Ascending aorta (tissue), 2 donors: ENCODE measurements at places on chromosomes 1 and 21.

GRCh38 chr1:21663248-21663950 lies 5.8 kb downstream of the RAP1GAP start:
- no peaks in the 10 kb centered on the region for H3K4me1 ChIP-seq
- H3K36me3 ChIP-seq = no peaks in the 10 kb centered on the region
- no peak for DNase-seq
- H3K27me3 ChIP-seq = peaks cover 4% of the 10 kb centered on the region
- no peak overlapping the region for H3K4me3 ChIP-seq

DNA sequence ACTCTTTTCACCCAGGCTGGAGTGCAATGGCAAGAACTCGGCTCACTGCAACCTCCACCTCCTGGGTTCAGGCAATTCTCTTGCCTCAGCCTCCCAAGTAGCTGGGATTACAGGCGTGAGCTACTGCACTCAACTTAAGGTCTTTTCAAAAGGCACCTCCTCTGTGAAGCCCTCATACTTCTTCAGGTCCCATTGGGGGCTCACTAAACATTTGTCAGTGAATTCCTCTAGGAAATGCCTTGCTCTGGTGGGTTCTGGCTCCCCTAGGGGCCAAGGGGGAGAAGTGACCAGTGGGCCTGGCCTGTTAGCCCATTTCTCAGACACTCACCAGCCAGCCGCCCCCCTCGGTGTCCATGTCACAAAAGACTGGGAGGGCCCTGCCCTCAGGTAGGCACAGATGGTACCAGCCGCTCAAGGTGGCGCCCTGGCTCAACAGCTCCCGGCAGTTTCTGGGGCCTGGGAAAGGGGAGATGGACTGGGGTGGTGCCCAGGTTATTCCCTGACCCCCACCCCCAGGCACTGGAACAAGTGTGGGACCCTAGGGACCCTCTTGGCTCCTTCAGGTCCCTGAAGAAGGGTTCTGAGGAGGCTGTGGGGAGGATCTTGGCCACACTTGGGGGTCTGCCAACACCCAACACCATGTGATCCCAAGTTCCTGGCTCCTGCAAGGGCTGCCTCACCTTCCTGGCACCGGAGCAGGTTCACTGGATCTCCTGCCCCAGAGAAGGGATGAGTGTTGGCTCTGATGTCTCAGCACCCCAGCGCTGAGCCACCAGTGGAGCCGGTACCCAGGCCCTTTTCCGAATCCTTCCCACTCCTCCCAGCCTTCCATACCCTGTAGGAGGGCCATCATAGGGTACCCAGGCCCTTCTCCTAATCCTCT lies 1.6 kb downstream of the FCN3 start:
- H3K4me3 ChIP-seq = no peak overlapping the region
- no peak for DNase-seq
- no peak overlapping the region for H3K27ac ChIP-seq
- H3K27me3 ChIP-seq = no peaks in the 10 kb centered on the region
- H3K4me1 ChIP-seq = no peaks in the 10 kb centered on the region
- no peaks in the 10 kb centered on the region for H3K36me3 ChIP-seq

GRCh38 chr1:7233646-7234470 lies 448.6 kb downstream of the CAMTA1 start:
- no peaks in the 10 kb centered on the region for H3K36me3 ChIP-seq
- no peaks in the 10 kb centered on the region for H3K4me1 ChIP-seq
- no peak overlapping the region for H3K4me3 ChIP-seq

DNA sequence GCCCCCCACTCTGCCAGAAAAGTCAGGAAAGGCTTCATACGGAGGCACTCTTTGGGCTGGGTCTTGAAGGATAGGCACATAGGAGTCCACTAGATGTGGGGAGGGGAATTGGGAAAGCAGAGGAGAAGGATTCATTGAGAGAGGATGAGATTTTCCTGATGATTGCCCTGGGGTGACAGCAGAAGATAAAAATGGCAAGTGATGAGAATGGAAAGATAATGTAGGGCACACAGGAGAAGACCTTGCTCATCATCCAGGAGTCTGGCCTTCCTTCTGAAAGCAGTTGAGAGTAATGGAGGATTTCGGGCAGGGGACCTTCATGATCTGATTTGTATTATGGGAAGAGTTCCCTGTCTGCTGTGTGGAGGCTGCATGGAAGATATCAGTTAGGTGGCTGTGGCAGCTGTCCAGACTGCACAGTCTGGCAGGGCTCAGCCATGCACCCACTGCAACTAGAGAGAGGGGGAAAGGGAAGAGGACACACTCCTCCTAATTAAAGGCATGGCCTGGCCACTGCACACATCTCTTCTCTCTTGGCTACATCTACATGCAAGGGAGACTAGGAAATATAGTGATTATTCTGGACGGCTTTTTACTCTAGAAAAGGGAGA lies 9.6 kb upstream of the FABP3 start:
- H3K4me3 ChIP-seq = no peak overlapping the region
- no peaks in the 10 kb centered on the region for H3K27me3 ChIP-seq
- no peak overlapping the region for H3K27ac ChIP-seq
- no peaks in the 10 kb centered on the region for H3K4me1 ChIP-seq

DNA sequence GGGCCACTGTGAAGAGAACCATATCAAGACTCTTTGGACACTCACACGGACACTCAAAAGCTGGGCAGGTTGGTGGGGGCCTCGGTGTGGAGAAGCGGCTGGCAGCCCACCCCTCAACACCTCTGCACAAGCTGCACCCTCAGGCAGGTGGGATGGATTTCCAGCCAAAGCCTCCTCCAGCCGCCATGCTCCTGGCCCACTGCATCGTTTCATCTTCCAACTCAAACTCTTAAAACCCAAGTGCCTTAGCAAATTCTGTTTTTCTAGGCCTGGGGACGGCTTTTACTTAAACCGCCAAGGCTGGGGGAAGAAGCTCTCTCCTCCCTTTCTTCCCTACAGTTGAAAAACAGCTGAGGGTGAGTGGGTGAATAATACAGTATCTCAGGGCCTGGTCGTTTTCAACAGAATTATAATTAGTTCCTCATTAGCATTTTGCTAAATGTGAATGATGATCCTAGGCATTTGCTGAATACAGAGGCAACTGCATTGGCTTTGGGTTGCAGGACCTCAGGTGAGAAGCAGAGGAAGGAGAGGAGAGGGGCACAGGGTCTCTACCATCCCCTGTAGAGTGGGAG lies 36.3 kb upstream of the TDRD10 start:
- H3K27ac ChIP-seq = no peak overlapping the region
- H3K27me3 ChIP-seq = no peaks in the 10 kb centered on the region
- no peaks in the 10 kb centered on the region for H3K4me1 ChIP-seq
- peaks cover 7% of the 10 kb centered on the region for H3K36me3 ChIP-seq
- H3K4me3 ChIP-seq = no peak overlapping the region
- no peak for DNase-seq

GRCh38 chr1:22792396-22793160 lies 81.9 kb downstream of the EPHB2 start:
- no peaks in the 10 kb centered on the region for H3K36me3 ChIP-seq
- H3K27ac ChIP-seq = no peak overlapping the region
- peaks cover 4% of the 10 kb centered on the region for H3K4me1 ChIP-seq
- H3K27me3 ChIP-seq = no peaks in the 10 kb centered on the region
- H3K4me3 ChIP-seq = no peak overlapping the region

DNA sequence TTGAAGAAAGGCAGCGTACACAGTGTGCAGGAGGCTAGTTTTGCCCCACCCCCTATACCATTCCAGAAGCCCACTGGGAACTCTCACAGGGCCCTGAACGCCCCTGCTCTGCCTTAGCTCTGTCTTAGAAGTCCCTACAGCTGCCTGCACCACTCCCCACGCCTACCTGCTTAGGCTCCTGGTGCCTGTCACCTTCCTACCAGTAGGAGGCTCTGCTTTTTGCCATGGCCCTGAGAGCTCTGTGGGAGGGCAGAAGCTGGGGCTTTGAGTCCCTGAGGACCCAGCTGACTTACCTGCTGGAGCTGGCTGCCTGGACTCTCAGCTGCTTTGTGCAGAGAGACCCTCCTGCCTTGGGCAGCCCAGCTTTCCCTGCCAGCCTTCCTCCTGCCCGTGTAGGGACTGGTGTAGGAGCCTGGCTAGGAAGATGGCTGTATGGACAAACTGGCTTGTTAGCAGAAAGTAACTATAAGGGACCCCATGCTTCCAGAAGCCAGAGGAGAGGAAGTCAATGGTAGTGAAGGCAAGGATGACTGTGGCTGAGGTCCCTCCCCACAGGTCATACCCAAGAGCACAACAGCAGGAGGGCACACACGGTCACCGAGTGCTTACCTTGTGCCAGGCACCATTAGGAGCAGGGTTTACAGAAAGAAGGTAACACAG lies 9.8 kb upstream of the CELSR2 start:
- H3K4me3 ChIP-seq = no peak overlapping the region
- DNase-seq = no peak
- H3K4me1 ChIP-seq = peaks cover 12% of the 10 kb centered on the region
- peaks cover 47% of the 10 kb centered on the region for H3K36me3 ChIP-seq
- H3K27ac ChIP-seq = peak overlapping the region; percentile 21
